ENCODE measurements at places on chromosomes 2 and 18.

- DNase-seq, result no peak
Observed at GRCh38 chr2:64880193-64880951, 108.8 kb upstream of the SLC1A4 start.

- no peak for DNase-seq
Observed at GRCh38 chr2:200314976-200315567, 8.6 kb downstream of the SPATS2L start.

- no peak for DNase-seq
Observed at GRCh38 chr2:84649487-84650142, 133.3 kb downstream of the DNAH6 start.

DNA sequence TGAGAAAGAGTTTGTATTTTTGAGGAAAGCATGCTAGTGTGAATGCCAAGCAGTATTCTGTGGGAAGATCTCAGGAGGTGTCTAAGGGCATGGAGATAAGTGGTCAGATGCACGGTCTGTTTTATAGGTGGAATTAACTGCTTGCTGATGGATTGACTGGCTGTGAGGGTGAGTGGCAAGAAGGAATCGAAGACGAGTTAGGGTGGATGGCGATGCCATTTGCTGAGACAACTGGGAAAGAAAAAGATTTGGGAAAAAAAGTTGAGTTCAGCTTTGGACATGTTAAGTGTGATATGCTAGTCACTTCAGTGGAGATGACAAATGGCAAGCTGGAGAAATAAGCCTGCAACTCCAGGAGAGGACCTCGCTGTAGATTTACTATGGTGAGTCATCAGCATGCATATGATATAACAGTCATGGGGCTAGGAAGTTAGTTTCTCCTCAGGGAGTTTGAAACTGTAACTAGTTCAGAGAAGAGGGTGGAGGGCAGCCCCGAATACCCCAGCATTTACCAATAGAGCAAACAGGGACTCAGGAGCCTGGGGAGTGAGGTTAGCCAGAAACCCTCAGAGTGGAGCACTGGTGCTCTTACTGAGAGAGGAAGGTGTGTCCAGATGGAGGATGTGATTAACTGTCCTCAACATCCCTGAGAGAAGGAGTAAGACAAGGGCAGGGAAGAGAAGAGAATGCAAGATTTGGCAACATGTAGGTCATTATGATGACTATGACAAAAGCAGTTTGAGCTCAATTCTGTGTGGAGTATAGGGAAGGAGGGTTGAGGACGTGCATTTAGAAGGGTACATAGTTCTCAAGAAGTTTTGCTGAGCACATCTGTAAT lies 2.0 kb upstream of the HK2 start:
- peak; percentile 27 for DNase-seq

DNA sequence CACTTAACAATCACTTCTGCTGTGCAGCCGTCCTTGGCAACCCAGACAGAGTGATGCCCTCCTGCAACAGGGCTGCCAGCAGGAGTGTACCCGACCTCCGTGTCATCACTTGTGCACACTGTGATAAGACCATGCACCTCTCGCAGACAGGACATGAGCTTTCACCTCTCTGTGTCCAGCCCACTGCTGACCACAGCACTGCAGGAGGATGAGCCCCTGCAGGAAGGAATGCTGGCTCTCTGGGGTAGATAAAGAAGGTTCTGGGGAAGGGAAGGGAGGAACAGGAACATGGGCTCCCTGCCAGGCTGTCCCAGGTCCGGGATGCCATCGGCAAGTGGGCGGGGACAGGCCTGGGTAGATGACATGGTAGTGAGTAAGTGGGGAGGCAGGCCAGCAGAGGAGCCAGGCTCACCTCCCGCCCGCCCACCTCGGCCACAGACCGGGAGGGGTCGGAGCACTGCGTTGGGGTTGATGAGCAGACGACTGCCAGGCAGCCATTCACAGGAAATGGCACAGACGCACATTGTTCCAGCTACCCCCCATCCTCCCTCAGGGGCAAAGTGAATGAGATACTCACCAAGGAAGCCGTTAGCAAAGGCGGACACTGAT lies 18.6 kb upstream of the COL6A3 start:
- no peak for DNase-seq

DNA sequence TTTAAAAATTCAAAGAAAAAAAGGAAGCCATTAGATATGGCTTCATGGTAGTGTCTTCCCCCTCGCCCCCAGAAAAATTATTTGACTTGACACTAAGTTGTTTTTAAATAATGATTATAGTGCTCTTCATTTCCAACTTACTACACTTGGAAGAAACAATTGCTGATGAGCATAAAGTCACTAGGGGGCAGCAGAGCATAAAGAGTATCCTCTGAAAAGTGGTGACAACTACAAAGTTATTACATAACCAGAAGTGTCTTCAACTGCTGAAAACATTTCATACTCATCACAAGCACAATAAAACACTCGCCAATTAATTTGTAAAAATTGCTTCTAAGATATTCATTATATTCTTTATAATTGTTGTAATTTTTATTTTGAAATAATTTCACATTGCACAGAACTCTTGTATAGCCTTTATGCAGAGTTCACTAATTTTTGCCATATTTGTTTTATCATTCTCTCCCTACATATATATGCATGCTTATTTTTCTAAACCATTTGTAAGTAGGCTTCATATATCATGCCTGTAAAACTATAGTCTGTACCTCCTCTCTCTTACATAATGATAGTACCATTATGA lies 54.9 kb downstream of the EXOC6B start:
- DNase-seq, result peak; percentile 84

DNA sequence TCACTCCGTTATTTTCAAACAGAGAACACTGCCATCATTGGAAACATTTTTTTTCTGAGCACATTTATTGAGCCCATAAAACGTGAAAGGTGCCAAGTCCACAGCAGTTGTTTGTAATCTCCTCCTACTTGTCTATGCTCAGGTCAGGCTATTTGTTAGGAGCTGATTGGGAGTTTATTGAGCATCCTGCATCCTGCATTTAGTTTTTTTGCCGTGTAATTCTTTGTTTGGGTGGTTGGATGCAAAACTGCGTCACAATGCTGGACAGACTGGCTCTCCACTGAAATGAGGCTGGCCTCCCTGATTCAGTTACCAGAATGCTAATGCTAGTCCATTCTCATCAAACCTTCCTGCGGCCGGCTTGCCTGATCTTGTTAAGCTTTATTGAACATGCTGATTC lies 71.4 kb downstream of the RAPGEF4 start:
- DNase-seq, result no peak

DNA sequence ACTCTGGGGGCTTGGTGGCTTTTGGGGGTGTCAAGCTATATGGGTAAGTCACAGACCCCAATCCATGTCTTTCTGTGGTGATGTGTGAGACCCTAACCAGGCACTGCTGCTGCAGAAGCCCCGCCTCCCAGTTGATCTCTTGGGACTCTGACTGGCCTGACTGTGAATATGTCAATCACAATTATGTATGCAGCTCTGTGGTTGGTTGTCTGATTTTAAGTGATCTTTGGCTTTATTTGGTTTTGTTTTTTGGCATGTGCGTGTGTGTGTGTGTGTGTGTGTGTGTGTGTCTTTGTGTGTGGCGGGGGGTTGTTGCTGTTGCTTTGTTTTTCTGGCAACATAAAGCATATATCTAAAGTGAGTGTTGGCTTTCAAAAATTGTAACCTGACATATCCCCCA lies 78.5 kb upstream of the GLS start:
- DNase-seq, result no peak

- DNase-seq, result no peak
Observed at GRCh38 chr2:223870840-223871611, 33.6 kb upstream of the AP1S3 start.

- no peak for DNase-seq
Observed at GRCh38 chr18:59426855-59427254, 67.8 kb upstream of the LMAN1 start.

Data from hematopoietic multipotent progenitor cell treated with erythropoietin and hydrocortisone succinate and interleukin-3 and kit ligand, for 8 days (in vitro differentiated cells).